SJSA1 (cell line): ENCODE measurements at places on chromosomes 6 and 20. TPM values are rescaled to one million over a fixed set of nuclear protein-coding genes. Genes with fewer than 3 reads are reported as not detected.
A peak's percentile ranks its signal among the peaks of the same experiment; 100 is the strongest.

- DNase-seq, result no peak
These were observed 29.1 kb upstream of the PHACTR3 start for GRCh38 chr20:59575216-59575615.

DNA sequence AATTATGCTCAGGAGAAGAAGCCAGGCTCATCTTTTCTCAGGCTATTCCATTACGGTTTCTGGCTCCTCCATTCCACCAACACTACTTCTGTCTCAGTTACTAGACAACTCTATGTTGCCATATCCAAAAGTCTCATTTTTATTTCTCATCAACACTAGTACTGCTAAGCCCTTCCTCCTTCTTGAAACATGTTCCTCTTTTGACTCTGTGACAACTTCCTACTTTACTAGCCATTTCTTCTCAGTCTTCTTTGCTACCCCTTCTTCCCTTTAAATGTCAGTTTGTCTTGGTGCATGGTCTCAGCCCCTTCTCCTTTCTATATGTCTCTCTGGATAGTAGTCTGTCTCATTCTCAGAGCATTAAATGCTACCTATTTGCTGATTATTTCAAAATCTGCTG lies 7.1 kb upstream of the ADGRG6 start:
- no peak for DNase-seq

DNA sequence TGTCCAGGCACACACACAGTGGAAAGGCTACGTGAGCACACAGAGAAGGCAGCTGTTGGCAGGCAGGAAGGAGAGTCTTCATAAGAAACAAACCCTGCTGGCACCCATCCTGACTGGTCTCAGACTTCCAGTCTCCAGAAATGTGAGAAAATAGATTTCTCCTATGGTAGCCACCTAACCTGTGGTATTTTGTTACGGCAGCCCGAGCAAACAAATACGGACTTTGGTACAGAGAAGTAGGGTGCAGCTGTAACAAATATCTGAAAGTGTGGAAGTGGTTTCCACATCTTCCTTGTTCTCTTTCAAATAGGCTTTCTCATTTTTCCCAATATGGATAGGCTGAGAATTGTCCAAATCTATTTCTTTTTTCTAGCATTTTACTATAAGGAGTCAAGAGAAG lies 94.6 kb downstream of the ADGB start:
- no peak for DNase-seq

DNA sequence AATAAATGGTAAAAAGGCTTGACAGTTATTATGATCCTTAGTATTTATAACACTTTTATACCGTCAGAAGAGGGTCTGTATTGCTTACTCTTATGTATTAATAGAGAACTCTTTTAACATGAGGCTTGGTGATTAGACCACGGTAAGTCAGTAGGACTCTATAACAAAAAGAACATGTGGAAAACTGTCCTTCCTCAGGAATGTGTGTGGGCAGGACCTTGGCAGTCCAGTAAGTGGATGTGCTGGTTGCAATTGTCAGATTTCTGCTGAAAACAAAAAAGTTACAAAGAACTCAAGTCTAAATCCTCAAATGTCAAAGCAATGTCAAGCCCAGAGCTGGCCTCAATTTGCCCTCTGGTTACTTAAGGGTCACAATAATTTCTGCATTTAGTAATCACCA lies 81.1 kb downstream of the PLCG1 start:
- DNase-seq, result no peak

GRCh38 chr6:13495818-13496217 lies 8.4 kb upstream of the GFOD1 start:
- DNase-seq, result no peak

DNA sequence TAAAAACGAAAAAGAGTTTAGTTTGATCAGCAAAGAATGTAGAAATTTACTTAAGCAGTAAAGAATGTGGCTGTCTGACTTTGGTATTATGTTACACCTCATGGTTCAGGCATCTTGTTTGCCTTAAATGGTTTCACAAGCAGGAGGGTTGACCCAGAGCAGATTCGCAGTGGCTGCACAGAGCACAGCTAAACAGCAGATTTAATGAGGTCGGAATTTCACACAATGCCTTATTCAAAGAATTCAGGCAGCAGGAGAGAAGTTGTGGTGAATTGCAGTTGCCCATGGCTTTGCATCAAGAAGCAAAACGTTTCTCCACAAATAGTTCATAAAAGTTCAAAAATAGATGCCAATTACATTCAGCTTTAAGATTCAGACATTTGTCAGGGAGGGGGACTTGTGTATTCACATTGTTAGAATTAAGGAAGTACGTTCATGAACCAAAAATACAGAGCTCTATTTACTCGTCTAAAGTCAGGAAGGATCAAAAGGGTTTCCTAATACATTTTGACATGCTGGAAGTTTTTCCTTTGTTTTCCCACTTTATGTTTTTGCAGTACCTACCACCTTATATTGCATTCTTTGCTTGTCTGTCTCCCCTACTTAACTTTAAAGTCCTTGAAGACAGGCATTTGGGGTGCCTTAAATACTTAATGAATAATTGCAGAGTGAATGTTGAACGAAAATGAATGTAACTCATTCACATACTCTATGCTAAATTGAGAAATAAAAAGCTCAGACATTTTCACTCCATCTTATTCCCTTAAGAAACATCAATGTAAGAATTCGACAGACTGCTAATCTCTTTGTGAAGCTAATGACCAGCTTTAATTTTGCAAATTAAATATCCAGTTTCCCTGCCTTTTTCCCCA lies 1163.6 kb upstream of the CITED2 start:
- DNase-seq, result peak; percentile 95

- no peak for DNase-seq
These were observed 219.0 kb downstream of the BMP7 start for GRCh38 chr20:57047281-57048026.

- DNase-seq, result peak; percentile 76
These were observed 398 bp downstream of the ZBTB2 start for GRCh38 chr6:151390851-151391470.

DNA sequence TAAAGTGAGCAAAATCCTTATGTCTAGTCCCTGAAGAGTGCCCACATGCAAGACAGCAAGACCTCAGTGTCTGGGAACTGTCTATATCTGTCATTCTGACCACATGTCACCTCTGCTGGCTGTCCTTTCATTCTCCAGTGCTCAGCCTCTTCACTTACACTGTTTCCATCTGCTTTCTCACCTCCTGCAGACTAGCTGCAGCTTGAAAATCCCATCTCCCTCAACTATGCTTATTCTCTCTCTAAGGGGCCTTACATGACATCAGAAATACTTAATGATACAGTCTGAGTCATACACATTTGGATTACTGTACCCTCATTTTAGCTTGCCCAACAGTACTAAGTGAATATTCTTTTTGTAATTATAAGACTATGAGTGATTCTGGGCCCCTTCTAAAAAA lies 587.8 kb downstream of the EPM2A start:
- DNase-seq, result no peak

DNA sequence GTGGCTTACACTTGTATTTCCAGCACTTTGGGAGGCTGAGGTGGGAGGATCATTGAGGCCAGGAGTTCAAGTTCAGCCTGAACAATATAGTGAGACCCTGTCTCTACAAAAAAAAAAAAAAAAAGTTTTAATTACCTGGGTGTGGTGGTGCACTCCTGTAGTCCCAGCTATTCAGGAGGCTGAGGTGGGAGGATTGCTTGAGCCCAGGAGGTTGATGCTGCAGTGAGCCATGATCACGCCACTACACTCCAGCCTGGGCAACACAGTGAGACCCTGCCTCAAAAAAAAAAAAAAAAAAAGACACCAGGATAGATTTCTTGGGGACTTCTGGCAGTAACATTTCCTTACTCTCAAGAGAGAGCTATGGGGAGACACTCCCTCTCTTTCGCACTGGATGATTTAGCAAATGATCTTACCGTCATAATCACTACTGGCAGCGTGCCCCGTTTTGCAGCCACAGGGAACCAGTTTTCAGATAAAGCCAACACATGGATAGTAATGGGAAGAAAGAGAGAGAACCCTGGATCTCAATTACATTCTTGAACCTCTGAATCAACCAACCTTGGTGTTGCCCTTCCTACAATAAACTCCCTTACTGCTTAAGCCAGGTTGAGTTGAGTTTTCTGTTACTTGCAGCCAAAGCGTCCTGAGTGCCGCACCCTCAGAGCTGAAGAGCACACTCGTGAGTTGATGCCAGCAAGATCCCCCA lies 18.1 kb upstream of the PTPN1 start:
- no peak for DNase-seq

DNA sequence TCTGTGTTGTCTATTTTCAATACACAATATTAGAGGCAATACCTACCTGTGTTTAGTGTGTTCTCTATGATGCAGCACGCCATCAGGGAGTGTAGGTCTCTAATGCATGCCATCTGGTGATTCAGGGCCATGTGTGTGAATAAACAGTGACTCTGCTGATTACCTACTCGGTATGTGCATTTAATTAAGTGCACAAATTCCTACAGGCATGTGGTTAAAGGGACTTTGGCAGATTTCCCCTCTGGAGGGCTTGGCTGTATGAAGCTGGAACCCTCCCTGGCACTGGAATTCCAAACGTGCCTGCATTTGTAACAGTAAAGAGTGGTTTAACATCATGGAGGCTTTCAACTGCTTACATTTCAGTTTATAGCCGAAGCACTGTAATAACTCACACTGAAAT lies 401.5 kb upstream of the SASH1 start:
- peak; percentile 65 for DNase-seq

GRCh38 chr20:38242848-38243708 lies 17.5 kb downstream of the KIAA1755 start:
- DNase-seq, result no peak

DNA sequence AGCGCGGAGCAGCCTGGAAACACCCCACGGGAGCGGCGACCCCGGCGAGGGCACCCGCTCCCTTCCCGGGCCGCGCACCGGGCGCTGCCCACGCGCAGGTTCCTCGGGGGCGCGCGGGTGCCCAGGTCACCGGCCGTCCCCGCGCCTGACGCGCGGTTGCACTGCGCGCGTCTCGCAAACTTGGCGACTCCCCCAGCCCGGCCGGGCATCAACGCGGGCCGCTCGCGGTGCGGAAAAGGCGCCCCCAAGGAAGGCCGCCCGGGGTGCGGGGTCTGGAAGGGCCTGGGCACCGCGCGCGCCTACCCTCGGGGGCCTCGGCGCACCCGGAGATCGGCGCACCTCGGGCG lies 555 bp upstream of the ZBTB46 start:
- DNase-seq, result no peak

GRCh38 chr6:86730216-86730615 lies 207.1 kb upstream of the HTR1E start:
- no peak for DNase-seq

DNA sequence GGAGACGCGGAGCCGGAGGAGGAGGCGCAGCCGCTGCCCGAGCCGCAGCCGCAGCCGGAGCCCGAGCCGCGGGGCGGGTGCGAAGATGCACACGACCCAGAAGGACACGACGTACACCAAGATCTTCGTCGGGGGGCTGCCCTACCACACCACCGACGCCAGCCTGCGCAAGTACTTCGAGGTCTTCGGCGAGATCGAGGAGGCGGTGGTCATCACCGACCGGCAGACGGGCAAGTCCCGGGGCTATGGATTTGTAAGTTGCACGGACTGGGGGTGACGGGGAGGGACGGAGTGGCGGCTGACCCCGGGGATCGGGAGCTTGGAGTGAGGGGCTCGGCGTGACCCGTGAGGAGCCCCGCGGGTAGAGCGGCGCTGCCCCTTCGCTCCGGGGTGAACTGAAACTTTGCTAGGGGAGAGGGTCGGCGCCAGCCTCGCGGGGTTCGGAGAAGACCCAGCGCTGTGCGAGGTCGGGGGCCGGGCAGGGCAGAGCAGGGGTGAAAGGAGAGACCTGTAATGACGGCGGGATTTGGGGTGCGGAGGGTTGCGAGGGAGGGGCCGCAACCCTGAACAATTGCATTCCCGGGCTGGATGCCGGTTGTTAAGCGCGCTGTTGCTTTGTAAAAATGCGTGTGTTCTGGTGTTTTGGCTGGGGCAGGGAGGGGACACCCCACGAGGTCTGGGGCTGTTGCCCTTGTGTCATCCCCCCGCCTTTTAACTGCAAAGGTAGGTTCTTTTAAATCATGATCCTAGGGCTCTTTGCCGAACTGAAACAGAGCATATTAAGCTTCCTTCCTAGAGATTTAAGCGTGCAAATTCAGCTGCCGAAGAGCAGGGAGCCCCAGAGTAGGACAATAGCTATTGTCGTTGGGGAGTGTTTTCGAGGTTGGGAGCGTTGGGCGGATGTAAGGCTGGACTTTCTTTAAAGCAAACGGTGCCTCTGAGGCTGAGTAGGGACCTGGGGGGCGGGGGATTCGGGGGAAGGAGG lies 628 bp downstream of the RBM24 start:
- DNase-seq, result peak; percentile 62

DNA sequence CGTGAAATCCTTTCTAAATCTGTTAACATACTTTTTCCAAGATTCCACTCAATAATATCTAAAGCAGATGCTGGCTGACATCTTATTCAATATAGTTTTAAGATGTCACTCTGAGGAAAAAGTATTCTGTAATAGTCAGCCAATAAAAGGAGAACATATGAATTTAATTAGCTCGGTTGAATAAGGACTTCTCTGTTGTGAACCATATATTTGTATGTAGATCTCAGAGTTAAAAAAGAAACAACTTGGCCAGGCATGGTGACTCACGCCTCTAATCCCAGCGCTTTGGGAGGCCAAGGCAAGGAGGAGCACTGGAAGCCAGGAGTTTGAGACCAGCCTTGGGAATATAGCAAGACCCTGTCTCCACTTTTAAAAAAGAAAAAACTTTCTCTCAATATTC lies 7.4 kb upstream of the CD24 start:
- no peak for DNase-seq

DNA sequence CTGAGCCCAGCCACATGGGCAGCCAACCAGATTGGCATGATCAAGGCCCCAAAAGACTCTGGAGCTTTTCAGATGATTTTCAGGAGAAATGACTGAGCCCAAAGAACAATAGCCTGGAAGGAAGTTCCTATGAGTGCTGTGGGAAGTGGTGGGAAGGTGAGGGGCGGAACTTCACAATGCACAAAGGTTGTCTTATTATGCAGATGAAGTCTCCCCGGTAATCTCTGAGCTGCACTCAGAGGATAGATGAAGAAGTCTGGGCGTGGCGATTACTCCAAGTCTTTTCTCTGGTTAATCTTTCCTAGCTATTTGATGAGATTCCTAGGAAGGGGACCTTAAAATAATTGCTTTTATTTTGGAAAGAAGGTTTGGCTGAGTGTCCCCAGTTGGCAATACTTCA lies 36.9 kb downstream of the LBP start:
- DNase-seq, result no peak

The TRAPPC3L gene
- 0.06 TPM in 1 of 2 replicates, not detected in the other for total RNA-seq

The ENPP1 gene
- total RNA-seq, result 21.5 and 24.5 TPM in 2 replicates

The GLP1R gene
- total RNA-seq, result not detected in 2 replicates

The TRIM31 gene
- total RNA-seq, result not detected in 2 replicates

The GHRH gene
- not detected in 2 replicates for total RNA-seq

The RSPO4 gene
- total RNA-seq, result not detected in 2 replicates

The HRH3 gene
- not detected in 2 replicates for total RNA-seq

The GABRR1 gene
- not detected in 2 replicates for total RNA-seq

The MYMX gene
- total RNA-seq, result 0.53 TPM in 1 of 2 replicates, not detected in the other

The CTAGE9 gene
- 0.26 TPM in 1 of 2 replicates, not detected in the other for total RNA-seq

The BPIFA1 gene
- total RNA-seq, result not detected in 2 replicates
